Stimulated activated CD4-positive, alpha-beta T cell treated with anti-CD3 and anti-CD28 coated beads, Interleukin-15, amount 100 ng/mL, for 1 hour (primary cell): ENCODE measurements at places on chromosomes 11 and 22.
A peak's percentile ranks its signal among the peaks of the same experiment; 100 is the strongest.

DNA sequence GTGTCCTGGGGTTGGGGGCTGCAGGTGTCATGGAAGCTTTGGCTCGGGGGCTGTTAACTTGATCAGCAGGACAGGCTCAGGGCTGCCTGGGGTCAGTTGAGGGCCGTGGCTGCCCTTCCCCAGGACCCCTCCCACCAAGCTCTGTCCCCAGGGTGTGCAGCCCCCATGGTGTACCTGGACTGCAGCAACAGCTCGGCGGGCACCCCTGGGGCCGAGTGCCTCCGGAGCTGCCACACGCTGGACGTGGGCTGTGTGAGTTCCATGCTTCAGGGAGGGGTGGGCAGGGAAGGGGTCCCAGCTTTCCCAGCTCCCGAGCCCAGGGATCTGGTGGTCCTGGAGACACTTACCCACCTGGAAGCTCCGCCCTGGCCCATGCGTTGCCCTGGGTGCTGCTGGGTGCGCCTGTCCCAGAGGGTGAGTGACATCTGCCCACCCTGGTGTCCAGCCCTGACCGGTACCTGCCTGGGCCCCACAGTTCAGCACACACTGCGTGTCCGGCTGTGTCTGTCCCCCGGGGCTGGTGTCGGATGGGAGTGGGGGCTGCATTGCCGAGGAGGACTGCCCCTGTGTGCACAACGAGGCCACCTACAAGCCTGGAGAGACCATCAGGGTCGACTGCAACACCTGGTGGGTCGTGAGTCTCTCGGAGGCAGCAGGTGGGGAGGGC is 11.3 kb downstream of the MUC5B start:
- no peak for DNase-seq

DNA sequence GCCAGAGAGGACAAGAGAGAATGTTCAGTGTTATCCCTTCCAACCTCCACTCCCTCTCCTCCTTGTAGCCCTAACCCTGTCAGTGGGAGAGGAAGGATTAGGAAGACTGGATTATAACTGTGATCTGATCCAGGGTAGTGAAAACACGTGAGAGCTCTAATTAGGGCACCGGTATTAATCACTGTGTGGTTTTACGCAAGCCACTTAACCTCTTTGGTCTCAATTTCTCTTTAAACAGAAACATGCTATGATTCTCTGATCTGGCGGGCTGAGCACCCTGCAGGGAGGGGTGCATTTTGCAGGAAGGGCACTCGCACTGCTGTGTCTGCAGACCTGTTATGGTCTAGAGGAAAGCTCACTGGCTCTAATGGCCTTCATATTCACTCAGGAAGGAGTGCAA is 11.5 kb downstream of the RPL27A start:
- DNase-seq: no peak

- DNase-seq: peak; percentile 39
These were observed 5.4 kb upstream of the TXN2 start for GRCh38 chr22:36486619-36487384.

DNA sequence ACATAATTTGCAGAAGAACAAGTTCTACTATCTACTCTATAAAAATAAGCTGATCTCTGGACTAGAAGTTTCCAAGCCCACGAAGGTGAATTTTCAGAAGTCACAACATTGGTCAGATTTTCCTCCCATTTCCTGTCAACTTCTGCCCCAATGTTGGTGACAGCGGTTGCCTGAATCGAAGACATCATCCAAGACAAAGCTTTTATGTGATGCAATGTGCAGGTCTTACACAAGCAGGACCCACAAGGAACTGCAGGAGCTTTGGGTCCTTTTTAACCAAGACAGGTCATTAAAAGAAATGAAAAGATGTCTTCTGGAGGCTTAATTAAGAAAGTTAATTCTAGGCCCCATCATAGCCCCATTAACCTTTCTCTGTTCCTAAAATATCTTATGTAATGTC is 125.6 kb upstream of the BLID start:
- no peak for DNase-seq

DNA sequence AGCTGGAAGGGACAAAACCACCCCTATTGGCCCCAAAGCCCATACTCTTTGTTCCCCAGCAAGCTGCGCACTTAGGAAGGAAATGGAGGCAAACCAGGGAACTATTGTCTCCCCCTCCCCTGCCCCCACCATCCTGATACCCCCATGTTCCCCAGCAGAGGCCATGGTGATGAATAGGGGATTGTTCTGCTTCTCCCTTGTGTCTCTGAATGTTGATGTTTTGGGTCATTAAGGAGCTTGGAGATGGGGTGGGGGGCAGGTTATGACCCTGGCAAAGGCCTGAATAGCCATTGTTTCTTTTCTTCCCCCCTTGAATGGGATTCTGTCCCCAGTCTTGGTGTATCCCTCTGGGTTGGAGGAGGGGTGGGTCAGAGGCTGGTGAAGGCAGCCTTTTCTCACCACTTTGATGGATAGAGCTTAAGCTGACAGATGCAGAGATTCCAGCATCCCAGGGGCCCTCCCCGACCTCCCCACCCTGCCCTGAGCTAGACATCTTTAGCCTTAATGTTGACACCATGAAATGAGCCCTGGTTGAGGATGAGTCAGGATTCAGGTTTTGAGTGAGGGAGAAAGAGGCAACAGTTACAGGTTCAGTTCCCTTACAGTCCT is 8.3 kb downstream of the DTX4 start:
- no peak for DNase-seq

DNA sequence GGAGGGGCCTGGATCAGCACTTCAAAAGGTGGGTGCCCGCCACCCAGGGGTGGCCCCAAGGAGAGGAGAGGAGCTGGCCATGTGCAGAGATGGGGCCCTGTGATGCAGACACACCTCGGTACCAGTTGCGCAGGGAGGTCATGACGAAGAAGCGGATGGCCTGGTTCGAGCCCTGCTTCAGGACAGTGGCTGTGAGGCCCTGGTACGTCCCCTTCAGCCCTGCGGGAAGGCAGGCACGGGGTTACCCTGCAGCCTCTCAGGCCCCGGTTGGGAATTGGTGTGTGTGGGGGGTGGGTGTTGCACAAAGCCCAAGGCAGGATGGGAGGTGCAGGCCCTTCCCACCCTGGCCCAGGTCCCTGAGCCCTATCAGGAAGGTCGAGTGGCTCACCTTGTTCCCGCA is 1.8 kb downstream of the SLC25A1 start:
- no peak for DNase-seq

GRCh38 chr11:15835788-15836411 is 520.4 kb downstream of the SOX6 start:
- DNase-seq: no peak

DNA sequence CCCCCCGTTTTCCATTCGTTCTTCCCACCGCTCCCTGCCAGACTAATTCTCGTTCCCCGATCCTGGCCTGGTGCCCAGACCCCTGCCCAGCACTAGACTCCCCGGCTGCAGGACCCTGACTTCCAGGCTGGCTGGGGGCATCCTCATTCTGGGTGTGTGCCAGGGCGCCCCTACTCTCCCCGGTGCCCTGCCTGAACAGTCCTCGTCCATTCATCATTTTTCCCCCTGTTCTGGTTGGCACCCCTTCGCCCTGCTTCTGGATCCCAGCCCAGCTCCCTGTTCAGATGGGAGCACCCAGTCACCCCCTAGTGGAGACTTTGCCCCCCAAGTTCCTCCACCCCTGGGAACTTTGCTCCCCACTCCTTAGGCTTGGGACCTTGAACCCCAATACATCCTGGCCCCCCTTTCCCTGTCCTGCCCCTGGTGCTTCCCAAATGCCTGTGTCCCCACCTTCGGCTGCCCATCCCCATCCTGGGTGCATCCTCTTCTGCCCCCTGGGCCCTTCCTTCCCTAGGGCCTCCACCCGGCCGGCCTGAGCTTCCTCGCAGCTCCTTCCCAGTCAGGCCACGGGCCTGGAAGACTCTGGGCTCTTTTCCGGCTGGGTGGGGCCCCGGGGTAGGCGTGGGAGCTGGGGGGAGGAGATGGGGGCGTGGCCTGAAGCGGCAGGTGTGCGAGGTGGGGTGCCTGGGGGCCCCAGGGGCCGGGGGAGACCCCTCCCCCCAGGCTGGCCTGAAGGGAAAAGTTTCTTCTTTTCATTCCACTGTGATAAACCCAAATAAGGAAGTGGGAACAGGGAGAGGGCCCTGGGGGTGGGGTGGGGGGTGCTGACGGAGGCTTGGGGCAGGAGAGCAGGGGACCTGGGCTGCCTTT is 908 bp downstream of the PLCB3 start:
- DNase-seq: no peak

- DNase-seq: no peak
These were observed 25.0 kb upstream of the SYN3 start for GRCh38 chr22:33083212-33083611.

- DNase-seq: no peak
These were observed 12.8 kb downstream of the NFAM1 start for GRCh38 chr22:42419243-42419881.

DNA sequence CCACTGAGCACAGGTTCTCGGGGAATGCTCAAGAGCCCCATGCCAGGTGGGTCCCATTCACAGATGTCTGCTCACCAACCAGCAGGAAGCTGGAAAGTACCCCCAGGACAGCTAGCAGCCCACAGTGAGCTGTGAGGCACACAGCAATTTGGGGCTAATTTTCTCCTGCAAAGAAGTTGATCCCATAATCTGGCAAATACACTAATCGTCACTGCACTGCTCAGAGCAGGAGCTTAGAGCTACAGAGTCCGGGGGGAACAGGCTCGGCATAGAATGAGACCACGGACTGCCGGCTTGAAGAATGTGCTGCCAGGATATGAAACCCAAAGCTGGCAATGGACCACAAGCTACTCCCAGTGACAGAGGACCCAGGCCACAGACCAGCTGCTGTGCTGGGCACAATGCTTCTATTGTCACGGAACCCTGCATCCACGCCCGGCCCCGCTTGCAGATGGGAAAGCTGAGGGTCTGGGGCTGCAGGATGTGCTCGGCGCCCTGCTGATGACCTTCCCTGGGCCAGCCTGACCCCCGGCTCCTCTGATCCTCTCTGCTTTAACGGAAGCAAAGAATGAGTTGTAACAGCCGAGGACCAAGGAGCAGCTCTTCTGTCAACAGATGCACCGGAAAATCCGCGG is 239.7 kb downstream of the CTTN start:
- no peak for DNase-seq

GRCh38 chr11:79040348-79040747 is 400.5 kb downstream of the TENM4 start:
- DNase-seq: no peak

- DNase-seq: no peak
These were observed 11.1 kb upstream of the MYH9 start for GRCh38 chr22:36398601-36399471.

DNA sequence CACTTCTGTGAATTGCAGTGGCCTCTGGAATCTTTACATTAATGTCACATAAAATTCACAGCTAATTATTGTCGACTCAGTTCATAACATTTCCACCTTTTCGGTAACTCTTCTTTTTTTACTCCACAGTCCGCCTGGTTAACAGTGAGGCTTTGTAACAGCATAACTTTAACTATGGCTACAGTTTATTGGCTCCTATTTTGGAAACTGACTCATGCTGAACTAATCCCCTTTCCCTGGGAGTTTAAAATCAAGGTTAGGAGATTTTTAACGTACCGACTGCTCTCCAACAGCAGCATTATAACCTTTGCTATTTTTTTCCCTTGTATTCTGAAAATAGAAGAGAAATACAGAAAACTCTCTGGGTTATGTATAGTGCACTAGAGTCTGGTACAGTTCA is 3.2 kb upstream of the POGLUT3 start:
- no peak for DNase-seq

GRCh38 chr11:76602431-76602861 is 68.1 kb downstream of the LRRC32 start:
- DNase-seq: no peak

DNA sequence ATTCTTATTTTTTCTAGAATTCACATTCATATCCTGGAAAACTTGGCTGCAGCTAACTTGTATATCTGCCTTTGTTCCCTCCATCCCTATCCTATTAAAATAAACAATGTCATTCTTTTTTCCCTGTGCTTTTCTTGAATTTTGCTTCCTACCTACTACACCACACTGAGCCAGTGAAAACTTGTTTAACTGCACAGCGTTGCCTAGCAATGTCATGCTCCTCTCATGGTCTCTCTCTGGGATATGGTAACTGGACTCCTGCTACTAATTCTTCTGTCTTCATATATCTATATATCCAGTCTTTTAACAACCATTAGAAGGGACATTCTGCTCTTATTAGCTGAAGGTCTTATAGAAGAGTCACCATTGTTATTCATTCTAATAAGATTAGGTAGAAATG is 434.4 kb downstream of the METTL15 start:
- no peak for DNase-seq

DNA sequence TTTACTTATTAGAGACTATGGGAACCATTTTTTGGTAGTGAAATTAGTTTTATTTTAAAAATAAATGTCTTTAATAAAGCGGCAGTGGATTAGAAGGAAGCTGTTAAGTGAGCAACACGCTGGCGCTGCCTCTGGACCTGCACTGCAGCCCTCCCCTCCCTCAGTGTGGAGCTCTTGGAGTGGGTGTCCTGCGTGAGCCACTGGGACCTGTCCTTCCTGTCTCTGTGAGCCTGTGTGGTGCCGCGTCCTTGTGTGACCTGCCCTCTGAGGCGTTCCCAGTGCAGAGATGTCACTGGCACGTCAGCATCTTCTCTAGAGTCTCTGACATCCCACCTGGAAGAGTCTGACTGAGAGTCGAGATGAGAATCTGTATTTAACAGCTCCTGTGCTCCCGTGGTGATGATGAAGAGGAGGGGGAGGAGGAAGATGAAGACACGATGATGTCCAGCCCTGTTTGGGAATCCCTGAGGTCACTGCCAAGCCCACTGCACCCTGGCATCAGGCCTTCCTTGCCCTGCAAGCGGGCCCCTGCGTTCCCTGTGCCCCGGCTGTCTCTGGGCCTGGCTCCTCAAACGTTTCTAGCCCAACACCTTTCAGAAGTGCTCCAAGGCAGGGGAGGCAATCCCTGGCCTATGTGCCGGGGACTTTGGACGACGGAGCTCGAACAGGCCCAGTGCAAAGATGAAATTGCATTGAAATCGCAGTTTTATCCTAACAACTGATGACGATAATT is 271.8 kb downstream of the TBC1D22A start:
- no peak for DNase-seq

GRCh38 chr11:65975771-65976170 is 14.2 kb downstream of the SART1 start:
- DNase-seq: no peak

DNA sequence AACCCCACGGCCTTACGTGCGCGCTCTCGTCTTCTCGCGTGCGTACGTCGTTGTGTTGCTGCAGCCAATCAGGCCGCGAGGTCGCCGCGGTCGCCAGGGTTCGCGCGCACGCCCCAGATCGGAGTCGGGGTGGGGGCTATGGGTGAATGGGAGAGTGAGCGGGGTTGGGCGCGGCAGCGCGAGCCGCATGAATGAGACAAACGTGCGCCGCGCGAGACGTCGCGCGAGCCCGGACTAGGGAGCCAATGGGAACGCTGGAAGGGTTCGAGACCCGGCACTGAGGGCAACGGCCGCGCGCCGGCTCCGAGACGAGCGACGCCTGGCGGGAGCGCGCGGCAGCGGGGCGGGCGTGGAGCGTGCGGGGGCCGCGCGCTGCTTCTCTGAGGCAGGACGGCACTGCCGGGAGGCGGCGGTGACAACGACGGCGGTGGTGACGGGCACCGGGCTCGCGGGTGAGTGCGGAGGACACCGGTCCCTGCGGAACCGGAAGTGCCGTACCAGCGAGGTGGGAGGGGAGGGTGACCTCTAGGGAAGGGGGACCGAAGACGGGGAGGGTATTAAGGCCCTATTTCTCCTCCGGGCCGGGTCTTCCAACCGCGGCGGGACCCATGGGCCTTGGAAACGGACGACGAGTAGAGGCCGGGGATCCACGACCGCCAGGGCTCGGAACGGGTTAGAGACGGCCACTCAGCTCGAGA is at the start of gene ZDHHC5:
ZDHHC5 (plus strand) TSS at position 379 of the 698 bp plus-strand sequence. CDS start 4,977 bp downstream, outside the sequence.
- peak; percentile 97 for DNase-seq

- no peak for DNase-seq
These were observed 38.9 kb downstream of the ZNF195 start for GRCh38 chr11:3340025-3340424.

GRCh38 chr22:36143066-36143815 is 17.3 kb downstream of the APOL3 start:
- DNase-seq: no peak
